ENCODE measurements at places on chromosomes 1 and 21.

DNA sequence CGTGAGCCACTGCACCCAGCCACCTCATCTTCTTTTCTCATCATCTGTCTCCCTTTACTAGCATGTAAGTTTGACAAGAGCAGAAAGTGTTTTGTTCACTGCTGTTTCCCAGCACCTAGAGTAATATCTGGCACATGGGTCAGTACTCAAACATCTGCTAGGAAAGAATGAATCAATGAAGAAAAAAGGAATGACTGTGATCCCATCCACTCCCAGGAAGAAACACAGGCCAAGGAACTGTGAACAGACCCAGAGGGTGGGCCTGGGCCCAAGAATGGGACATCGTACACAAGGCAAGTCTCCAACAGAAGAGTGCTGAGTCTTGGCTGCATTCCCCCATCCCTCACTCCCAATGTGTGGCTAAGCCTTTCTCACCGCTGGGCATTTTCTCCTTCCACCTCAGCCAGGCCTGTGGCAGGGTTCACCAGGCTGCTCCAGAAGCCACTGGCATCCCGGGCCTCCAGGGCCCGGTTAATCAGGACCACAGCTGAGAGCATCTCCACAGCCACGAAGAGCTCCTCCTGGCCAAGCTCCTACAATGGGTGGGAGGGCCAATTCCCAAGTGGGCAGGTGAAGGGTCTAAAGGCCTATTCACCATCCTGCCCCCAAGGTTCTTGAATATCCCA is 18.4 kb downstream of the IQGAP3 start:
- DNase-seq: no peak

GRCh38 chr1:154430903-154431302 is 25.8 kb downstream of the IL6R start:
- DNase-seq: no peak

- no peak for DNase-seq
Measured at GRCh38 chr1:95793893-95794292, 559.9 kb downstream of the RWDD3 start.

DNA sequence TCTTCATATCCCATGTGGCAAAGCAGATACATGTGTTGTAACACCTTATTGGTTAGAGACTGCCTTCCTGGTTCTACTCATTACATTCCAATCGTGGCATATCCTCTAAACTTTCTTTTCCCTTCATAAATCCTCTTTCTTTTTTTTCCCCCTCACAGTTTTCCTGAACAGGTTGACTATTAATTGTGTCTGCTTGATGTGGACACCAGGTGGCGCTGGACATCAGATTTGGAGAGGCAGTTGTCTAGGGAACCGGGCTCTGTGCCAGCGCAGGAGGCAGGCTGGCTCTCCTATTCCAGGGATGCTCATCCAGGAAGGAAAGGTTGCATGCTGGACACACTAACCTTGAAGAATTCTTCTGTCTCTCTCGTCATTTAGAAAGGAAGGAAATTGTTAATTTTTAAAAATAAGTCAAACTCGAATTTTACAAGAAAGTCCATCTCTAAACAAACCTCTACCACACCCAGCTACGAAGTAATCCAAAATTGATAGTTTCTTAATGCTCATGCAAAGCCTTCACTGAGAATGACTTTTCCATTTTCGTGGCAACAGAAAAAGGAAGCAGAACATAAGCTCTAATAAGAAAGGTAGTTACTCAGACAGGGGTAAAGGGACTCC is 59.4 kb upstream of the ASB17 start:
- DNase-seq: peak; percentile 57

GRCh38 chr21:44378646-44379514 is 25.5 kb downstream of the TRPM2 start:
- no peak for DNase-seq

DNA sequence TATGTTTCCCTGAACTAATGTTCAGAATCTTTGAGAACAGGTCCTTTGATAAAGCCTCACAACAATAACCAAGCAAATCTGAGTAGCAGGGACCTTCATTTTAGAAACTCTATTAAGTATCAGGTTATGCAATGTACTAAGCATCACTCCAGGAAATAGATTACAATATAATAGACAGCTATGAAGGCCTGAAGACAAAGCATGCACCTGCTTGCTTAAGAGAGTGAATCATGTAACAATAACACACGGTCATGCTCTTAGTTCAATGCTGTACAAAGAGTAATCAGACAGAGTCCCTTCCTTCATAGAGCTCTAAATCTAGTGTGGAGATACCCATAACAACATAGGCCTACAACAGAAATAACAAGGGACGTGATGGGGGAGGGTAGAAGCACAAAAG is 8.1 kb upstream of the CMPK1 start:
- DNase-seq: no peak

DNA sequence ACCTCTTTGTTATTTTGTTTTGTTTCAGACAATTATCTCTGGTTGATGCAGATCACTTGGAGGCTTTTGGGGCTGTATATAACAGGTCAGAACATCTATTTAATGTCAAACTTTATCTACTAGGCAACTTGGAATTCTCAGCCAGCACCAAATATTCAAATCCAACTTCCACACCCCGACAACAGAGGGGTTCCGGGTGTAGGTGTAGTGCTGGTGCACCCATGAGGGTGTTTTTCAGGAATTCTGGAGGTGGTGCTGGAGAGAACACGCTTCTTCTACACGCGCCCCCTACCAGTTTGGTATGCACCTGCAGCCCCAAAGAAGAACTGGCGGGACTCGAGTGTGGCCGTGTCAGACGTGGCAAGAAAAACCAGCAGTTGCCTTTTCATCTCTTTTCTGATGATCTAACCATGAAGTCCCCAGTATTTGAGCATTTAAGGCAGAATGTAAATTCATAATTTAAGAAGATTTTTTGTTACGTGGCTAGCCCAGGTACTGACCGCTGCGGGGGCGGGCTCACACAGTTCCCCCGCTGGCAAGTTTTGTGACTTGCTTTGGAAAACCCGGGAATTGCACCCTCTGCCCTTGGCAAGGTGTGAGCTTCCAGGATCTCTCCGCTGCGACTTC is 462 bp upstream of the TLCD4 start:
- DNase-seq: peak; percentile 48

- no peak for DNase-seq
Measured at GRCh38 chr1:169999761-170000160, 74.7 kb downstream of the KIFAP3 start.

- no peak for DNase-seq
Measured at GRCh38 chr1:225519166-225519863, 91.5 kb upstream of the LBR start.
